ENCODE measurements at places on chromosomes 2 and 18.
A peak's percentile ranks its signal among the peaks of the same experiment; 100 is the strongest.

GRCh38 chr18:57951999-57952774 lies 91.8 kb upstream of the NEDD4L start:
- no peak for DNase-seq

GRCh38 chr2:196213252-196213980 lies 42.0 kb upstream of the STK17B start:
- no peak for DNase-seq

GRCh38 chr2:129708221-129708967 lies 271.1 kb upstream of the RAB6C start:
- DNase-seq, result no peak

GRCh38 chr2:199147216-199147615 lies 310.5 kb downstream of the SATB2 start:
- no peak for DNase-seq

- no peak for DNase-seq
Observed at GRCh38 chr2:167258712-167259111, 370.4 kb downstream of the XIRP2 start.

DNA sequence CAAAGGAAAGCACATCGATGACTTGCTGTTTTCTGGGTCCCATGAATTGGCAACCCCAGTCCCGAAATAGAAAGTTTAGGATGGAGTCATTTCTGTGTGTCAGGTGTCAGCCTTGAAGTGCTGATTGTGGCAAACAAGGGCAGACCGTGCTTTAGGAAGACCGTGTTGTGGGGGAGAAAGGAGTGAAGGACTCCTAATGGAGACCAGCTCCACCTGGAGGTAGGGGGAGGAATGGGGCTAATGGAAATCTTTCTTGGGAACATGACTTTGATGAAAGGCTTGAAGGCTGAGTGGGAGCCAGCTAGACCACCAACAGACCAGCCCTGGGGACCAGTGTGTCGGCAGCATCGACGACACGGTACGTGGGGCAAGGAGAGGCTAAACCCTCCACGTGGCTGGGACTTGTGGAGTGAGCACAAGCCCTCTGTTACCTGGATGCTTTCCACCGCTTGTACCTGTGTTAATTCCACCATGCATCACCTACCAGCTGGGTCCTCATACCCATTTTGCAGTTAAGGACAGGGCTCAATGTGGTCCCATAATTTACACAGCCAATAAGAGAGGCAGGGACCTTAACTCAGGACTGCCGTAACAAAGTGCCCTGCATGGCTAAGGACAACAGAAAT lies 104.2 kb downstream of the SH3BP4 start:
- no peak for DNase-seq

GRCh38 chr18:59052965-59053820 lies 86.5 kb upstream of the SEC11C start:
- DNase-seq, result no peak

- peak; percentile 34 for DNase-seq
Observed at GRCh38 chr2:97699765-97700444, 13.5 kb upstream of the ZAP70 start.

DNA sequence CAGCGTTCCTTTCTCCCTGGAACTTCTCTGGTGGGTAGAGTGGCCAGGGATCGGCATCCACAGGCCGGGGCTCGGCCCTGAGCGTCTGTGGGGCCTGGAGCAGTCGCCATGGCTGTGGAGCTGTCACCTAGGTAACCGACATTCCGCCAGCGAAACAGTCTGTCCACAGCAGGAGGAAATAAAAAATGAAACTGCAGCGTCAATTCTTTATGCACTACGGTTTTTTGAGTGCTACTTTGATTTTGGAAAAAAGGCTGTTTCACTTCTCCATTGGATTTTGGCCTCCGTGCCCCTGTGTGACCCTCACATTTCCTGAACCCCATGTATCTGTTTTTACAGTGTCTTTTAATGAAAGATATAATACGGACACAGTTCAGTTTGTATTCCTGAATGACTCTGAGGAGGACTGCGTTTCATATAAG lies 163.4 kb downstream of the LDLRAD4 start:
- no peak for DNase-seq

Measured in effector CD8-positive, alpha-beta T cell (primary cell).